ENCODE measurements at places on chromosomes 3 and 15.
A peak's percentile ranks its signal among the peaks of the same experiment; 100 is the strongest.

DNA sequence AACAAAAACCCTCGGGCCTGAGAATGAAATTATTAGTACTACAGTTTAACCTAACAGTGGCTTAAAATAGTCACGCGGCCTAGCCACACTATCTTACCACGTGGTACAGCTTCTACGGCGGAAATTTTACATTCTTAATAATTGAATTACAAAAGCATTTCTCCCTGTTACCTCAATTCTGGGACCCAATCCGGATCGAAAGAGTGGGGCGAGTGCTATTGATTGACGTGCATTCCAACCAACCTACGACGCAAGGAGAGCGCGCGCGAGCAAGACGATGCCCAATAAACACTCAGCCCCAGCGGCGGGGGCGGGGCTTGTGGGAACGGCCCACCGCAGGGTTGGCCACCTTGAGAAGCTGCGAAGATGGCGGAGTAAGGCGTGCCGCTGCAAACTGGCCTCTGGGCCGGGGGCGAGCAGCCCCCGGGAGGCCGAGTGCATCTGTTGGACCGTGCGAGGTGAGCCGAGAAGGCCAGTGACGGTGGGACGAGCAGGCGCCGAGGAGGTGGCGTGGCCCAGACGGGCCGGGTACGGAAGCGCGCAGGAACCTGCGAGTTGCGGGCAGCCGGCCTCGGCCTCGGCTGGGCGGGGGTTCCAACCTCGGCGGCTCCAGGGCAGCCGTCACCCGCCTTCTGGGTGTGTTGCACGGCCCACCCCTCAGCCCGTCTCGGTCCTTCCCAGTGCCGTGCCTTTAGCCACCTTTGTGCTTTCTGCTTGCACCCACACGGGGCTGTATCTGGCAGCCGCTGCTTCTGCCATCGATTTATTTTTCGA lies 48.6 kb downstream of the OIP5 start:
- DNase-seq, result peak; percentile 94

DNA sequence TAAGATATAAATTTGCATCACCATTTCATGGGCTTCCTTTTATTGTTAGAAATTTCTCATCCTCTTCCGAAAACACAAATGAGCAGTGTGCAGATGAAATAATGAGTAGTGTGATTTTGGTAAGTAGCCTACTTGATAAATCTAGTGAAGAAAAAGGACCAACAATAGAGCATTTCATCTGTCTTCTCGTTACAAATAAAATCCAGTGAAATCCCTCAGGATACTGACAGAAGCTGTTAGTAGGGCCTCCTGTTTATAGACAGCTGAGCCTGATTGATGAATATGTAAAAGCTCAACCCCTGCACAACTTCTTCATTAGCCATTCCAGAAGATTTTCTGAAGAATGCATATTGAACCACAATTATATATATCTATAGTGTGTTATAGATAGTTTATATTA lies 363.7 kb upstream of the EPHA6 start:
- no peak for DNase-seq

DNA sequence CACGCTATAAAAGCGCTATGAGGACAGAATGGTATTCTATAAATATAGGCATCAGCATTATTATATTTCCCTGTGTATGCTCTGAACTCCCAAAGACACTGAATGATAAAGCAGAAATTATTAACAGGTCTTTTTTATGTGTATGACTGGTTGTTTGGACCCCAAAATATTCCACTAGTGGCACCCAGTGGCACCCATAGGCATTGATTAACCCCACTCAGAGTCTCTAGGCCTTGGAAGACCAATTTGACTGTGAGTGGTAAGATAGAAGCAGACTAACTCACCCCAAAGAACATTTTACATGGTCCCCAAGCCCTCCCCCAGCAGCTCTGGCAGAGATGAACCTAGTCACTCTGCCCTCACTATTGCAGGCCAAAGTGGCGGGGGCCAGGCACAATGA lies 45.4 kb upstream of the UBE2E1 start:
- no peak for DNase-seq

DNA sequence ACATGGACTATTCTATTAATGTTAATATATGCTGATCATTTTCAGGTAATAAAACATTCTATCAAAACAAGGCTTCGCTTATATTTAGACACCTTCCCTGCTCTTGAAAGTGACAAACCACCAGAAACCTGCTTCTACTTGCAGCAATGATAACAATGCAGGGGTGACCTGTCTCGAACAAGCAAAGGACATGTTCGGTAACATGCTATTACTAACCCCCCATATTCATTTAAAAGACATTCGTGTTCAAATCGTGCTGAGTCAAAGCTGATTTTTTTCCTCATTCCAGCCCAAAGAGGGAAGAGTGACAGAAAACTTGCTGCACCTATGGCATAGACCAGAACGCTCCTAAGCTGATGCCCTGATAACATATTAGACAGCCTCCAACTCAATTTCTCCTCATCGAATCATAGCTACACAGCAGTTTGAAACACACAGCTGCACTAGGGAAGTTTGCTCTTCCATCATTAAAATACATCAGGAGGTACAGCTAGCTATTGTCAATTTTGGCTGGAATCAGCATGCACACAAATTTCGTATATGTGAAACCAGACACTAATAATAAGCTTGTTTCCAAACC lies 341.5 kb downstream of the FOXP1 start:
- DNase-seq, result no peak

DNA sequence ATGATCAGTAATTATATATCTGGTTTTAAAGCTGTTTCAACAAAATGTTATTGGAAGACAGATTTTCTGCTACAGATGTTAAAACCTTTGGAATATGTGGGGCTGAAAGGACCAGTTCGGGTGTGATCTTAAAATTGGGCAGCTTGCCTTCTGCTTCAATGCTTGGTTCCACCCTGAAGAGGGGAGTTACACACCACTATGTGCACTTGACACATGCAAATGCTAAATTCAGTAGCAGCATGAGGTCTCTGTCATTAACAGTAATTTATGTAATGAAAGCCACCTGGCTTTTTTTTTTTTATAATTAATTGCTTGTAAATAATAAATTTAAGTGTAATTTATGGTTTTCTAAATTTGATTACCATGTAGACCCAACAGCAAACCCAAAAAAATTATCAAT lies 24.6 kb downstream of the CDIN1 start:
- no peak for DNase-seq

GRCh38 chr3:191397771-191398170 lies 63.2 kb upstream of the PYDC2 start:
- DNase-seq, result no peak

GRCh38 chr3:138118612-138119422 lies 3.4 kb upstream of the DZIP1L start:
- DNase-seq, result no peak

DNA sequence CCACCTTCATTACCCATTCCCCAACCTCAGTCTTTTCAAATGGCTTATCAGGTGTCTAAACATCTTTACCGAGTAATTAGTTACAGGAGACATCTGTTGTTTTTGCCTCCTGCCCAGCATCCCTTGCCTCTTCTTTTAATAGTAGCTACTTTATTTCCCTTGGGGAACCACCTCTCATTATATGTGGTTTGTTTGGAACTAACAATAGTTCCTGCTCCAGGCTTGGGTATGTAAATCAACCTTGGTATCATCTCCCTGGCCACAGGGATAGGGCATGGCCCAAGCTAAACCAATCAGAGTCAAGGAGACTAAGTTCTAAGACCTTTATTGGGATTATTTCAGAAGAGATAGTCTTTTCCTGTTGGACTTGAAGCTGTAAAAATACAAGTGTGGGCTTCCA lies 76.6 kb downstream of the ETV5 start:
- DNase-seq, result no peak

- DNase-seq, result peak; percentile 59
Observed at GRCh38 chr3:47989981-47990440, 26.2 kb downstream of the MAP4 start.

GRCh38 chr15:25609371-25609770 lies 170.5 kb upstream of the UBE3A start:
- DNase-seq, result no peak

DNA sequence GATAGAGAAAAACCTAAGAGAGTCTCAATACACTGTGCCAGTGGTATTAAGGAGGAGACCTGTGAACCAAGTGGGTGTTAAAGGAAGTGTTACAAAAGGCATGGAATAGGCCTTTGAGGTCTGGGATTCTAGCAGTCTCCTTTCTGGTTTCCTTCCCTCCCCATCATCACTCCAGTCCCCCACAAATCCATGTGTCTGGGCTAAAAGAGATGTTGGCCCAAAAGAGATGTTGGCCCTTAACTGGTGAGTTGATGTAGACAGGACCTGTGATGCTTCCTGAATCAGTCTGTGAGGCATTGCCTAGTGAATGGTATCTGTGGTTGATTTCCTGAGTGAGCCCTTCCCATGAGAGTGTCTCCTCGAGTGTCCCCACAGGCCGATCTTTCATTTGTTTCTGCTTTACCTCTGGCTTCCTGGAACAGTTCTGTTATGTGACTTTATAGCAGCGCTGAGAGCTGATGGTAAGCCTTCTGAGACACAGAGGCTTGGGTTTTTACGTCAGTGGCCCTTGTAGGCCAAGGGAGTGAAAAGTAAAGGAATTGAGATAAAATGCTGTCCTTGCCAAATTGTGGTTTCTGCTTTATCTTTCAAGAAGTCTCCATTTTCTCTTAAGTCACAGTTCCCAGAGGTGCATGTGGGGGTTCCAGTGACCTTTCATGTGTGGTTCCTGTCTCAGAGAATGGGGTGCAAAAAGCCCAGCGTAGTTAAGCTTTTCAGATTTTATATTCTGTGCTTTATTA lies 87.8 kb downstream of the KLHL25 start:
- DNase-seq, result peak; percentile 58

DNA sequence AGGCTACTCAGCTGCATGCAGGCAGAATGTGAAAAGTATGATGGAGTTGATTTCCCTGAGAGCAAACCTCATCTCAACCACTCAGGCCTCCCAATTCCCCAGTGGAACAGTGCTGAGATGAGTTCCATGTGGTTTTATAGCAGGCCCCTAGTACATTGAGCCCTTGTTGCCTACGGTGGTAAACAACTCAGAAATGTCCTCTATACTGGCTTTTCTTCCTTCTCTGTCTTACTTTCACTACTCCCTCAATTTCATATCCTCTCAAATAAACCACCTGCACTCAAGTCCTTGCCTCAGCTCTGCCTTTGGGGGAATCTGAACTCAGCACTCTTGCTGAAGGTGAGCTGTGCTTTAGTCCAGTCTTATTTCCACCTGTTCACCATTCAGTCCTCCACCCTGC lies 399.9 kb downstream of the PDCD6IP start:
- DNase-seq, result no peak

GRCh38 chr15:40028853-40029252 lies 10.1 kb downstream of the SRP14 start:
- DNase-seq, result no peak

- no peak for DNase-seq
Observed at GRCh38 chr3:17915341-17915740, 172.9 kb upstream of the TBC1D5 start.

GRCh38 chr15:75508840-75509532 lies 57.5 kb upstream of the SIN3A start:
- DNase-seq, result no peak

DNA sequence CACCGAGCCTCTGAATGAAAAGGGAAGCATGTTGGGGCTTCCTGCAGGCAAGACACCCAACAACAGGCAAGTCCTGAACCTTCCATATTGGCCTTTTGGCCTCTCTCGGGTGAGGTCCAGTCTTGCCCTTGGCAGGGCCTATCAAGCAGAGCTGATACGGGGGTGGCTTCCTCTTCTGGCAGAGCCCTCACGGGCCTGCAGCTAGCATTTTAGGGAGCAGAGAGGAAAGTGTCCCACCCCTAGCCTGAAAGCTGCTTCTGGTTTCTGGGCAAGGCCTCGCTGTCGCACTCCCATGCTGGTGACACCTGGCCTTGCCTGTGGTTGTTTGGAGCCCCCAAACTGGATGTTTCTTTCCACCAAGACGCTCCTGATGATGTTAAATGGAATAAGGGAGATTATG lies 31.8 kb upstream of the CTSH start:
- DNase-seq, result no peak

GRCh38 chr3:49733551-49733950 lies 9.8 kb upstream of the GMPPB start:
- DNase-seq, result no peak

DNA sequence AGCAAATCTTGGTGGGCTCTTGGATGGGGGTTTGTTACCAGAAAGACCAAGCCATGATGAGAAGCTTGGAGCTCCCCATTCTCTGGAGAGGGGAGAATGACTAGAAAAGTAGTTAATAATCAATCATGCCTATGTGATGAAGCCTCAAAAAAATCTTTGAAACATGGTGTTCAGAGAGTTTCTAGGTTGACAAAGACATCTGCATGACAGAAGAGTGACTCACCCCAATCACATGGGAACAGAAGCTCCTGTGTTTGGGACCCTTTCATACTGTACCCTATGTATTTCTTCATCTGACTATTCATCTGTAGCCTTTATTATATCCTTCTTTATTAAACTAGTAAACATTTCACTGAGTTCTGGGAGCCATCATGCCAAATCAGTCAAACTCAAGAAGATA lies 87.4 kb downstream of the BCHE start:
- no peak for DNase-seq

- no peak for DNase-seq
Observed at GRCh38 chr3:95029644-95030043, 966.8 kb downstream of the NSUN3 start.

GRCh38 chr3:66496746-66497145 lies 4.1 kb downstream of the LRIG1 start:
- DNase-seq, result no peak

DNA sequence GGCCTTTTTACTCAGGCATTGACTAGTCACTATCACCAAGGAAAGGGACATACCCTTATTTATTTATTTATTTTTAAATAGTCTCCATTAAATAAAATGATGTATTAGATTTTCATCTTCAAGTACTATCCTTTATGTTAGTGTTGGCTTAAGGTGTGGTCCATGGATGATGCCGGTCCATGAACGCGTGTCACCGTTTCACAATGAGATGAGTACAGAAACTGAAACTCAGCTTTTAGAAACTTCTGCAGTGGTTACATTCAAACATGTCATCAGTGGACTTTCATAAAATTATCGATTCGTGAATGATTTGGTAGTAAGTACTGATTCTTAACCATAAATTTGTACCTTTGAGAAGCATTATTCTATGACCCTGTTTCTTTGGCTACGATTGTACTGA lies 166.6 kb downstream of the SATB1 start:
- DNase-seq, result no peak

DNA sequence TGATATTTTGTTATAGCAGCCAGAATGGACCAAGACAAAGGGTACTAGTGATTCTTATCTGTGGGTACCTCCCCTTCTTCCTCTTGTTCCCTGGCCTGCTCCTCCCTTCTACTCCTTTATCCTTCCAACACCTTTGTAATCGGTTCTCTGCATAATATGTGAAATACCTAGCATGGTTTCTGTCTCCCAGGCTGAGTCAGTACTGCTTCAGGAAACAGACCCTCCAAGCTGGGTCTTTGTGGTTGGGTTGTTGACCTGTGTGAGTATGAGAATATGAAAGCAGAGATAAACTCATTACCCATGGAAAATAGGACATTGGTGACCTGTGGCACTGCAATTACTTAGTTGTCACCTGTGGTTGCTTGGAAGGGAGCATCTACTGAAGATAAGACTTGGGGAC lies 69.3 kb upstream of the KLF13 start:
- DNase-seq, result no peak

DNA sequence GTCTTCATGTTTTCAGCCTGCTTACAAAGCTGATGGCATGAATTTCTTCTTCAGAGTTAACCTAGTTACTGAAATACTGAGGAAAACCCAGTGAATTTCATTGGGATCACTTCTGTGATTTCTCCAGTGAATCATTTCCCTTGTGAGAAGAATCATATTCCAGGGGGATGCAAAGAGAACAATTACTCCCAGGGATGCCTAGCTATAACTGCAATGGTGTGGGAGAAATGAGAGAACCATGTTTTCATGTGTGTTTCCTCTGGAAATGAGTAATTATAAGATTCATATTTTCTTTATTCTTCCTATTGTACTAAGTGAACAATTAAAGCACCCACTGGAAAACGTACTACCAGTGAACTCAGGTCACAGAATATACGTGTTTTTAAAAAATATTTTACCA lies 485.4 kb downstream of the GRM7 start:
- DNase-seq, result no peak

All from effector memory CD4-positive, alpha-beta T cell (primary cell).